ENCODE measurements at places on chromosomes 12 and 14.

DNA sequence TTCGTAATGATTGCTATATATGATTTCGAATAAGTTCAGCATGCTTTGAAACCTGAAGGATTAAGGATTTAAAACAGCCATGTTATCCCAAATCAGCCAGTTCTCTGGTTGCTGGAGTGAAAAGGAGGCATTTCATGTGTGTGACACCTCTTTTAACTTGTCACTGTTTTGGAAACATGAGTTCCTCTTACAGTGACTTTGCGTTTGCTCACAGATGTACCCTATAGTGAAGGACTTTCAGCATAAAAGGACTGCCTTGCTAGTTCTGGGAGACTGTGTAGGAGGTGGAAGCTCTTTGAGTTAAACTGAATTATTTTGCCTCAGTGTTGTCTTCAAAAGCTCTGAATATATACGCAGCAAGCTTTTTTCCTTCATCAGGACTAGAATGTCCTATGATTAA, 7.6 kb downstream of the RNASE11 start:
- DNase-seq = no peak

DNA sequence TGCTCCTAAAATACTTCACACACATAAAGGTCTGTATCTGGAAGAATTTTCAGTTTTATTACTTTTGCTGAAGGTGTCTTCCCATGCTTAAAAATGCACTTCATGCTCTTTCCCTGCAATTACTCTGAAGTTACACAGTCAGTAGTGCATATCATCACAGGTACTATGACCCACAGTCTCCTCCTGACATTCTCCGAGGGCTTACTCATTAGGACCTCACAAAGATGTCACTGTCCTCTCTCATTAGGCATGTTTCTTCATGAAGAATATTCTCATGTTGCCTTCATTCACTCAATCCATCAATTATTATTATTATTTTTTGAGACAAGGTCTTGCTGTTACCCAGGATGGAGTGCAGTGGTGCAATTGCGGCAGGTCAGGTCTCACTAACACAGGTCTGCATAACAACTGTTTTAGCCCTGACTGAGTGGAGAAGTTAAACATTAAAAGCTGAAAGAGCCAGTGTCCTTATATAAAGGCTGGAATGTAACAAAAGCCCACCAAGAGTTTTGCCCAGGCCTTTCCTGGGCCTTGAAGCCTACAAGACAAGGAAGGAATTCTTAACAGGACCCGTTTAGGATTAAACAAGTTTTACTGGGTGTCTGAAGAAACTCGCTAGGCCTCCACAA, 119.5 kb upstream of the WSCD2 start:
- DNase-seq = no peak

DNA sequence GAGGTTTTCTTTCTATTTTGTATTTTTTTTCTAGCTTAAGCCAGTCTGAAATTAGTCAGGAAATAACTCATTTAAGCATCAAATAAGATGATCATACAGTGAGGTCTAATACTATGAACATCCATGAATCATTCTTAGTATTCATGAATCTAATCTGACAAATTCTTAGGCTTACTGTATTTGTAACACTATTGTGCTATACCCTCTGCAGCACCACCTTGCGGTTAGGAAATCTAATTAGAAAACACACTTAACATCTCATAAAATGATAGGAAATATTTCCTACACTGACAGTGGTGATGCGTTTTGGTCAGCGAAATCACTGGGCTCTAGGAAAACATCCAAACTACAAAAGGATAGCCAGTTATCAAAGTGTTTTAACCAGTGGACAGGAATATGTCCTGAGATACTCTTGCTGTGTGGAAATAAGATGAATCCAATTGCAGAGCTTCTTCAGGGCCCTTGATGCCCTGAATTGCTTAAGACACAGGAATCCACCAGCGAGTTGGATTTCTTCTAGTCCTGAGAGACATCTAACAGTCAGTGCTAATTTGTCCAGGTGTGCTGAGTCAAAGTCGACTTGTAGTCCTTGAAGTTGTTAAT, 109.3 kb upstream of the MYF6 start:
- peak; percentile 61 for DNase-seq

DNA sequence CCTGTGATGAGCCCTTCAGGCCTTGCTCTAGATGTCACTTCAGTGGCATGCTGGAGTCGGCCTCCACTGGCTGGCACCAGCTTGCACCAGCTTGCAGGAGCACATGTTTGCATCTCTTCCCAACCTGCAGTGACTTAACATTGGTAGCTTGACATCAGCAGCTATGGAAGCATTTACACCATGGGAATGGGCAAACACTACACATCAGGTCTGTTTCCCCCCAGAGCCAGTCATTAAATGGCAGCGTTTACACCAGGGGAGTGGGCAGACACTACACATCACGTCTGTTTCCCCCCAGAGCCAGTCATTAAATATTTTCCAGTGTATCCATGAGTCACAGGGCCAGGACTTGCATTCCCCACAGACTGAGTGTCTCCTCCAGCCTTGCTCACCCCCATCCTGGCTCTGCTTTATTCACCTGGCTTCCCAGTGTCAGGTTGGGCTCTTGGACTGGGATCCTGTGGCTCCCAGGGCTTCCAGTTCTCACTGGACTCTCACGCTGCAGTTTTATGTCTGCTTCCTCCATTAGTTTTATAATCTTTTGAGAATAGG, 51.6 kb upstream of the VRK1 start:
- no peak for DNase-seq

All from Daoy (cell line).